Muscle of arm (tissue), 14 donors: ENCODE measurements at places on chromosomes 2 and 18.

GRCh38 chr2:18740474-18740881 is 151.1 kb upstream of the NT5C1B start:
- peak; percentile 72 for DNase-seq

- no peak for DNase-seq
Measured at GRCh38 chr2:1670636-1671035, 73.7 kb downstream of the PXDN start.

- DNase-seq, result peak; percentile 12
Measured at GRCh38 chr2:225207043-225207442, 164.8 kb upstream of the DOCK10 start.

DNA sequence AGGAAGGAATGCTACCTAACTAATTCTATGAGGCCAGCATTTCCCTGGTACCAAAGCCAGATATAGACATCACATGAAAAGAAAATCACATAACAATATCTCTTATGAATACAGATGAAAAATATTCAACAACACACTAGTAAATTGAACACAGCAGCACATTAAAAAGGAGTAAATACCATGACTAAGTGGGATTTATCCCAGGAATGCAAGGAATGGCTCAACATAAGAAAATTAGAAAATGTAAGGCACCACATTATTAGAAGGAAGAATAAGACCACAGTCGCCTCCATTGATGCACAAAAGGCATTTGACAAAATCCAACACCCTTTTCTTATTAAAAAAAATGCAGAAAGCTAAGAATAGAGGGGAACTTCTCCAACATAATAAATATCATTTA is 133.9 kb downstream of the TTC32 start:
- DNase-seq, result no peak

DNA sequence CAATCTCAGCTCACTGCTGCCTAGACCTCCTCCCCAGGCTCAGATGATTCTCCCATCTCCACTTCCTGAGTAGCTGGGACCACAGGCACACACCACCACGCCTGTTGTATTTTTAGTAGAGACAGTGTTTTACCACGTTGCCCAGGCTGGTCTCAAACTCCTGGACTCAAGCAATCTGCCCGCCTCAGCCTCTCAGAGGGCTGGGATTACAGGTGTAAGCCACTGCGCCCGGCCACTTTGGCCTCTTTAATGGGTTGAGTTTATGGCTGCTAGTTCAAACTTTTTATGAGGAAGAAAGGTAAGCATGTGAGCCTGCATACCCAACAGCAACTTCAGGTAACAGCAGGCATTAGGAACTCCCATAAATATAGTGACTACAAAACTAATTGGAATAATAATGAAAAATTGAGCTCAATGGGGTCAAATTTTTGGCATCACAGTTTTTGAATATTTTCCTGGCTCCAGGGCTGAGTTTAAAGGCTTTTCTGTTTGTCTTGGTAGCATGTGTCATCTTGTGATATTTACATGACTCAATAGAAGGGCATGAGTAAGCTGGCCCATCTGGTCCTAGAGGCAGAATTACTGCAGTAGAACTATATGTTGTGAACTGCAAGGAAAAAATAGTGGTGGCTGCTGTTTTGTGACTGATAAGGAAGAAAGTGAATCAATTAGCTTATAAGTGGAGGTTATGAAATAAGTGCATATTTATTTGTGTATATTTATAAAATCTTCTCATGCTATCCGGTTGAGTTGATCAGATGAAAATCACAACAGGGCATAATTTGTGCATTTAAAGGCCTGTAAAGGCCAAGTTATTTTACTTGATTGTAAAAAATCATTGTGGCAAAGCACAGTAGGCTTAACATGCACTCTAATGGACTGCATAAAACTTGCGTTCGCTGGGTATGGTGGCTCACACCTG is 24.8 kb downstream of the GALM start:
- DNase-seq, result no peak

GRCh38 chr2:104793966-104794365 is 59.9 kb upstream of the POU3F3 start:
- no peak for DNase-seq

DNA sequence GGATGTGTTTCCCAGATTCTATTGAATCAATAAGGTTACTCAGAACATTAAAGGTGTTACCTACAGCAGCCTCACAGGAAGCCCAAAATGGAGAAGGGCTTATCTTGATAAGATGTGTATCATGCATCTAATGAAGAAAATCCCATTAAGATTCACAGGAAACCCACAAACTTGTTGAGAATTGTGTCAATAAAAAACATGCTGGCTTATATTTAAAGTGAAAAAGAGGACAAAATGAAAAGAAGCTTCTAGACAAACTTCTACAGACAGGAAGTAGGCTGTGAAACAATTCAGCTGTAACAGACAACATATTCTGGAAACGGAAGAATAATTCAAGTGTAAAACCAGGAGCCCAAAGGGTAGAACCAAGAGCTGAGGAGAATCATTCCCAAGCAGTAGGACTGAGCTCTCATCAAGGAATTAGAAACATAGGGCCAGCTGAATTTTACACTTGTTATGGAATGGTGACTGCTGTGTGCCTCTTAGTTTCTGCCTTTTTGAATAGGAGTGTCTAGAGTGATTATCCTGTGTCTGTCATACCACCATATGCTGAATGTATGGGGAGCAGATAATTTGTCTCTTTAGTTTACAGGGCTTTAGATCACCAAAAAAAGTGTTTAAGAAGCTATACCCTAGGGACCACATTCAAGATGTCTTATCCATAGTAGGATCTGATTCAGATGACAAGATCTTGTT is 9.6 kb downstream of the IMMT start:
- no peak for DNase-seq

- no peak for DNase-seq
Measured at GRCh38 chr18:23881778-23882177, 132.8 kb upstream of the TTC39C start.
